NCI-H1694 (cell line): ENCODE measurements at places on chromosomes 4 and X.
A peak's percentile ranks its signal among the peaks of the same experiment; 100 is the strongest.

DNA sequence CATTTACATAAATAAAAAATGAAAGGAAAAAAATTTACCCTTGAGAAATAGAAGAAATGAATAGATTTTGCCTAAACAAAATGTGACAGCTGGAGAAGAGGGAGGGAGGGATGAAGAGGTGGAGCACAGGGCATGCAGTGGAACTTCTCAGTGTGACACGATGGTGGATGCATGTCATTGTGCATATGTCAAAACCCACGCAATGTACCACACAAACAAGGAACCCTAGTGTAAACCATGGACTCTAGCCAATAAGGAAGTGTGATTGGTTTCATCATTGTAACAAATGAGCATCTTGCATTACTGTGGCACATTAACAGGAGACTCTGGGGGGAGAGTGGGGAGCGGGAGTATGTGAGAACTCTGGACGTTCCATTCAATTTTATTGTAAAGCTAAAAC, 58.6 kb downstream of the GATB start:
- DNase-seq: peak; percentile 16

DNA sequence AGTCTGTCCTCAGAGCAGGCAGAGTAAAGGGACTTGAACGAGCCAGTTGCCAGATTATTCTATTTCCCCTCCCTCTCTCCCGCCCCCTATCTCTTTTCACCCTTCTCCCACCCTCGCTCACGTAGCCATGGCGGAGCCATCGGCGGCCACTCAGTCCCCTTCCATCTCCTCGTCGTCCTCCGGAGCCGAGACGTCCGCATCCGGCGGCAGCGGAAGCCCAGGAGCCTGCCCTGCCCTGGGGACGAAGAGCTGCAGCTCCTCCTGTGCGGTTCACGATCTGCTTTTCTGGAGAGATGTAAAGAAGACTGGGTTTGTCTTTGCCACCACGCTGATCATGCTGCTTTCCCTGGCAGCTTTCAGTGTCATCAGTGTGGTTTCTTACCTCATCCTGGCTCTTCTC, 106.2 kb upstream of the SMAD1 start:
- no peak for DNase-seq

DNA sequence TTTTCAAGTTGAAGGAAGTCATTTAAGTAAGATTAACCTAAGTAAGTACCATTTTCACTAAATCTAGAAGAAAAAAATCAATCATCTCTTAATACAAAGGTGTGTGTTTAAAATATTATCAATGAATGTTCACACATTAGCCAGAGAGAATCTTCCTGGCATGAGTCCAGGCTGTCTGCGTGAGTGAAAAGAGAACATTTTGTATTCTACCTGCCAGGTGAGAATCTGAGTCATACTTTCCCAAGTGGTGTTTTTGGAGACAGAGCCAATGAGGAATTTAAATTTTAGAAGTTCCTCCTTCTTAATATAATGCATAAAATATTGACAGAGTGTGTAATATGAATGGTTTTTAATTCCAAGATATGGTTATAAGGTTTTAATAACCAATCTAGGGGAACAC, 371.8 kb upstream of the NR3C2 start:
- DNase-seq: no peak

DNA sequence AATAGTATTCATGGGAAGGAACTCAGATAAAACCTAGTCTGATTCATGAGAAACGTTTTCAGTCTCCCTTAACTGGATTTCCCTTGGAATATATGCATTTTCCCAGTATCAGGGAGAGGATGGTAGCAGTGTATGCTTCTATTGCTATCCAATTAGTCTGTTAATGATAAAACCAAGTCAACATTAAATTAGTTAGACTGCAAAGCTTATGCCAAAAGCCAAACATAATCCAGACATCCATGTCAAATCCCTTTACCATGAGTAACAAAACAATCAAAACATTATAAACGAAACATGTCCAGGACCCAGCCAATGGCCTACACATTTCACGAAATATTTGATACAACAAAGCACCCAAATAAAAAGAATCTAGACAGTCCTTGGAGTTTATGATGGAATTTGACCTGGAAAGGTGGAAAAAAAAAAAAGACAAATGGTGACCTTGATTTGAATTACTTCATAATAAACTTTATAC, 34.5 kb upstream of the VEGFD start:
- DNase-seq: no peak
